ENCODE measurements at places on chromosomes 7 and 10.

GRCh38 chr10:61063901-61064300 is 119.9 kb upstream of the RHOBTB1 start:
- DNase-seq, result no peak
- H3K4me3 ChIP-seq, result no peak overlapping the region
- no peaks in the 10 kb centered on the region for H3K4me1 ChIP-seq
- no peaks in the 10 kb centered on the region for H3K27me3 ChIP-seq
- H3K27ac ChIP-seq, result no peak overlapping the region

DNA sequence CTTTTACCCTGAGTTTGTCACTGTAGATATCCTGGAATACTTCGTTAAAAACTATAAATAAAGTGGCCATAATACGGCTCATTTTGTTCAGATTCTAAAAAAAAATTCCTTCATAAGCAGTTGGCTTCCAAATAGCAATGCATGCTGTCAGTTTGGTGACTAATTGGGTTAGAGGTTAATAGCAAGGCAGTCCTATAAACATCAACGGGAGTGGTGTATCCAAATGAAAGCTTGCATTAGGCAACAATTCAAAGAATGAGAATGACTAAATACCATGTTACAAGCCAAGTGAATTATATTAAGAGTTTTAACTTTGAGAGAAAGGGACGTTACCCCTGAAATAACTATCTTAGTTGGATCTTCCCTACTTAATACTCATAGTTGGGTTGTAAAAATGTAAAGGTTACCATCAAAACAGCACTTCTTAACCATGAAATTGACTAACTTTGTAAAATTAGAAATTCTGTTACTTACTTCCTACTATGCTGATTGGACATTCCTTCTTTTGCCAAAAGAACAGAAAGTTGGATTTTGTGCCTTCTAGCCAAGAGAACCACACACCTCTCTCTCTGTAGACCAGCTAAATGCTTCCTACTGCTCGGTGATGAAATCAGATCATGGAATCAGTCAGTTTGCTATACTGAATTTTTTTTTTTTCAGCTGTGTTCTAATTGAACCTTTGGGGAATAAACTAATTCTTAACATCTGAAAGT is 98.0 kb downstream of the KAT6B start:
- H3K27ac ChIP-seq, result no peak overlapping the region
- no peak overlapping the region for H3K4me3 ChIP-seq
- DNase-seq, result no peak
- peaks cover 12% of the 10 kb centered on the region for H3K36me3 ChIP-seq

GRCh38 chr10:57785546-57785945 is 482.1 kb downstream of the IPMK start:
- peak overlapping the region; percentile 39 for H3K27ac ChIP-seq
- no peak overlapping the region for H3K4me3 ChIP-seq
- H3K4me1 ChIP-seq, result peaks cover 8% of the 10 kb centered on the region
- peaks cover 41% of the 10 kb centered on the region for H3K36me3 ChIP-seq
- no peak for DNase-seq

- H3K27ac ChIP-seq, result no peak overlapping the region
- no peaks in the 10 kb centered on the region for H3K27me3 ChIP-seq
- no peak overlapping the region for H3K4me3 ChIP-seq
- H3K4me1 ChIP-seq, result no peaks in the 10 kb centered on the region
- DNase-seq, result no peak
- no peaks in the 10 kb centered on the region for H3K36me3 ChIP-seq
Observed at GRCh38 chr7:136640977-136641376, 227.5 kb upstream of the CHRM2 start.

- peaks cover 7% of the 10 kb centered on the region for H3K4me1 ChIP-seq
- H3K4me3 ChIP-seq, result no peak overlapping the region
- no peaks in the 10 kb centered on the region for H3K27me3 ChIP-seq
- no peaks in the 10 kb centered on the region for H3K36me3 ChIP-seq
- H3K27ac ChIP-seq, result no peak overlapping the region
- no peak for DNase-seq
Observed at GRCh38 chr10:130741901-130742855, 569.3 kb downstream of the TCERG1L start.

- no peak for DNase-seq
- peaks cover 86% of the 10 kb centered on the region for H3K36me3 ChIP-seq
- no peaks in the 10 kb centered on the region for H3K4me1 ChIP-seq
- no peaks in the 10 kb centered on the region for H3K27me3 ChIP-seq
- no peak overlapping the region for H3K4me3 ChIP-seq
Observed at GRCh38 chr10:99742254-99742653, 10.2 kb downstream of the CUTC start.

- H3K4me3 ChIP-seq, result no peak overlapping the region
- no peak overlapping the region for H3K27ac ChIP-seq
- no peaks in the 10 kb centered on the region for H3K27me3 ChIP-seq
- H3K36me3 ChIP-seq, result no peaks in the 10 kb centered on the region
- H3K4me1 ChIP-seq, result peaks cover 17% of the 10 kb centered on the region
- no peak for DNase-seq
Observed at GRCh38 chr7:37028909-37029440, 304.7 kb upstream of the AOAH start.

Measured in H9 (cell line).